ENCODE measurements at places on chromosomes 3 and 15. TPM values are rescaled to one million over a fixed set of nuclear protein-coding genes. Genes with fewer than 3 reads are reported as not detected.

The SIDT1 gene
- not detected for total RNA-seq

The MYL3 gene
- 2.3 TPM for total RNA-seq

The PIGZ gene
- 1.5 TPM for total RNA-seq

The CCR3 gene
- not detected for total RNA-seq

The ABCC5 gene
- total RNA-seq, result 13.0 TPM

The HESX1 gene
- total RNA-seq, result not detected

The NANOGP8 gene
- total RNA-seq, result not detected

The CP gene
- 0.61 TPM for total RNA-seq

The MINAR1 gene
- 7.1 TPM for total RNA-seq

The SPINK8 gene
- total RNA-seq, result not detected

The EXD1 gene
- total RNA-seq, result not detected

The AGBL1 gene
- total RNA-seq, result not detected

The SOX2 gene
- total RNA-seq, result 6.3 TPM

The FBXO40 gene
- not detected for total RNA-seq

The DNAH12 gene
- total RNA-seq, result under 0.01 TPM

The KNL1 gene
- 2.9 TPM for total RNA-seq
